Neural progenitor cell (in vitro differentiated cells): ENCODE measurements at places on chromosomes 12 and 14. TPM values are rescaled to one million over a fixed set of nuclear protein-coding genes. Genes with fewer than 3 reads are reported as not detected.

DNA sequence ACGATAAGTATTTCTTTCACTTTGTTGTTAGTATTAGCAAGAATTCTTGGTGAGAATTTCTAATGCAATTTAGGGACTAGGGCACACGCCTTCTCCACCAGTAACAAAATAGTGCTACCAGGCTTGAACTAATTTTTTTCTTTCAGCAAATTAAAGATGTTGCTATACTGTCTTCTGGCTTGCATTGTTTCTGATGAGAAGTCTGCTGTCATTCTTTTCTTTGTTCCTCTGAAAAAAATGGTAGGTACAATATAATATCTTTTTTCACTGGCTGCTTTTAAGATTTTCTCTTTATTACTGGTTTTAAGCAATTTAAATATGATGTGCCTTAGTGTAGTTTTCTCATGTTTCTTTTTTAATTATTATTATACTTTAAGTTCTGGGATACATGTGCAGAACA, 171.2 kb downstream of the PCNX1 start:
- peaks cover 42% of the 10 kb centered on the region for H3K36me3 ChIP-seq
- H3K27me3 ChIP-seq, result no peaks in the 10 kb centered on the region
- DNase-seq, result no peak
- H3K4me1 ChIP-seq, result no peaks in the 10 kb centered on the region
- no peak overlapping the region for H3K27ac ChIP-seq
- H3K4me3 ChIP-seq, result no peak overlapping the region

- H3K27me3 ChIP-seq, result peaks cover 28% of the 10 kb centered on the region
- no peak overlapping the region for H3K4me3 ChIP-seq
- DNase-seq, result no peak
These were observed 3.7 kb upstream of the PAPLN start for GRCh38 chr14:73233564-73233963.

DNA sequence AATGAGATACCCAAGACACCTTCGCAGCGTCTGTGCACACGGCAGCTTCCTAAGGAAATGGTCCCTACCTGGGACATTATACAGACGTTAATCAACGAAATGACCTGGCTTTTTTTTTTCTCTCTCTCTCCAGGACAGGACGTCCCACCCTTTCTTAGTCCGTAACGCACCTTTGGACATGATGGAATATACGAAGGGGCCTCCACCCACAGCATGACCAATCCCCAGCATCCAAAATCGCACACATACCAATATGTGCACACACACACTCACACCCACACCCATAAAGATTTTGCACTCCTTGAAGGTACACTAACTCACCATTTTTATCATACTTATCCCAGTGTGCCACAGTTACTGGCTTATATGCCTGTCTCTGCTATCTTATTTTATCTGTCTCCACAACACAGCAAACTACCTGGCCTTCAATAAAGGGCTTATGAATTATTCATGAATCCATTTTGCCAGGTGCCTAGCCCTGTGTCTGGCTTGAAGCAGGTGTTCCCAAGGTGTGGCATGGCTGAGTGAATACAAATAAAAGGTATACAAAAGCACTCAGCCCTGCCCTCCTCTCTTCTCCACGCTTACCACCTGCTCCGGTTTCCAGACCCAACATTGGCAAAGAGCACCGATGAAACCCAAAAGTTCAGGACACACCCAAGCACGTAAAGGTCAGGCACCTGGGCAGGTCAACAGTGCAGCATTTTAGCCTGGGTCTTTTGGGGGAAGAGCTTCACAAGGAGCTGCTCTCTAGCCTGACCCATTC, 2.2 kb downstream of the SCNN1A start:
- no peak overlapping the region for H3K27ac ChIP-seq
- H3K4me3 ChIP-seq, result no peak overlapping the region
- H3K36me3 ChIP-seq, result no peaks in the 10 kb centered on the region

- peaks cover 29% of the 10 kb centered on the region for H3K4me1 ChIP-seq
- no peak for DNase-seq
- no peak overlapping the region for H3K27ac ChIP-seq
- no peaks in the 10 kb centered on the region for H3K27me3 ChIP-seq
These were observed 60.3 kb upstream of the DLK1 start for GRCh38 chr14:100666403-100666802.

- DNase-seq, result no peak
- no peak overlapping the region for H3K4me3 ChIP-seq
- H3K4me1 ChIP-seq, result no peaks in the 10 kb centered on the region
- no peak overlapping the region for H3K27ac ChIP-seq
- H3K36me3 ChIP-seq, result no peaks in the 10 kb centered on the region
- H3K27me3 ChIP-seq, result no peaks in the 10 kb centered on the region
These were observed 113.9 kb upstream of the DYRK2 start for GRCh38 chr12:67534681-67535080.

- H3K4me3 ChIP-seq, result no peak overlapping the region
- H3K36me3 ChIP-seq, result peaks cover under 1% of the 10 kb centered on the region
These were observed 41.1 kb downstream of the GPR19 start for GRCh38 chr12:12654691-12655460.

DNA sequence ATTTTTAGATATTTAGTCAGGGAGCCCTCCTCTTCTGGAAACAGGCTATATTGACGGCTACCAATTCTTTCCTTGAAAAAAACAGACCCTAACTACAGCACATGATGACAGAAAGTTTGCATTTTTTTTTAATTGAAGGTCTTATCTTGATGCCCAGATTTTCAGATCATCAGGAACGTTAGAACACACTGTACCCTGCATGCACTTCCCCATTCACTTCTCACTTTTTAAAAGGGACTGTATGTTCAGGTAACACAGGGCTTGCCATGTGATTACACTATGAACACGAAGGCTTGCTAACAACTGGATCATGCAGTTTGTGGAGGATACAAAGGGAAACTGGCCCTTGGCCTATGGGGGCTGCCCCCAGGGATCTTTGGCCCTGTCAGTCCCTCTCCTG, 92.6 kb downstream of the RPS29 start:
- no peaks in the 10 kb centered on the region for H3K27me3 ChIP-seq
- no peak for DNase-seq
- H3K4me1 ChIP-seq, result peaks cover 7% of the 10 kb centered on the region
- no peak overlapping the region for H3K4me3 ChIP-seq

DNA sequence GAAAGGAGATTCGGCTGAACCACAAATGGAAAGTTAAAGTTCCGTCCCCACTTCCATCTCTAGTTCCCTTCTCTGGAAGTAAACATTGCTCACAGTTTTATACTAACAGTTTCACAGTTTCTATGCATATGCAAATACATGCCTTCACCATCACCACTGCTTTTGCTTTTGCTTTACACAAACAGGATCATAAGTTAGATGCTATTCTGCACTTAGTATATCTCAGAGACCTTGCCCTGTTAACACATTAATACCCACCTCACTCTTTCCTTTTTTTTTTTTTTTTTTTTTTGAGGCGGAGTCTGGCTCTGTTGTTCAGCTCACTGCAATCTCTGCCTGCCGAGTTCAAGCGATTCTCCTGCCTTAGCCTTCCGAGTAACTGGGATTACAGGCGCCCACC, 890 bp downstream of the TEP1 start:
- H3K4me3 ChIP-seq, result peak overlapping the region; percentile 79
- no peaks in the 10 kb centered on the region for H3K27me3 ChIP-seq
- no peak for DNase-seq
- H3K27ac ChIP-seq, result no peak overlapping the region
- peaks cover 3% of the 10 kb centered on the region for H3K4me1 ChIP-seq

DNA sequence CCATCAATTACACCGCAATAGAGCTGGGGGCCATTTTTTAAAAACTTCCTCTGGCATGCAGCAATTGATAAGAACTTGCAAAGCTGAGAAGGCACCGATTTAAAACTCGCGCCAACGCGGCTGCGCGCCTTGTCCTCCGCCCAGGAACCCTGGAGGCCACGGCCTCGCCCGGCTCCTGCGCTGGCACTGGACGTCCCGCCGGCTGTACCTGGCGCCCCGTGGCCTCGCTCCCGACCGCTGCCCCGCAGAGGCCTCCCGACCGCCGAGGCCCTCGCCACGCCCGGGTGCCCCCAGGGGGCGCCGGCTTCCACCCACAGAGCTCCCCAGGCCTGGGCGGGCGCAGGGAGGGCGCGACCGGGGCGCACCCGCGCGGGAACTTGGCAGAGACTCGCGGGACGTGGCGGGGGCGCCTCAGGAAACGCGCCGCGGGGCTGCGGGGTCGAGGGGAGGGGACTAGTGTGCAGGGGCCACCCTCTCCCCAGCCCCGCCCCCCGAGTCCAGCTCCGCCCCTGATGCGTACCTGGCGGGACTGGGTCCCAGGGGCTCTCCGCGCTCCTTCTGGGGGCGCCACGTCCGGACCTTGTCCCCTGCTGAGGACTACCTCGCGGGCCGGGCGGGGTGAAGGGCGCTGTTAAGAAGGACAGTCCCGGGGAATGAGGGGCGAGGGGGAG, 65.7 kb downstream of the TNFAIP2 start:
- peaks cover 46% of the 10 kb centered on the region for H3K27me3 ChIP-seq
- peaks cover 14% of the 10 kb centered on the region for H3K4me1 ChIP-seq
- DNase-seq, result peak; percentile 36

DNA sequence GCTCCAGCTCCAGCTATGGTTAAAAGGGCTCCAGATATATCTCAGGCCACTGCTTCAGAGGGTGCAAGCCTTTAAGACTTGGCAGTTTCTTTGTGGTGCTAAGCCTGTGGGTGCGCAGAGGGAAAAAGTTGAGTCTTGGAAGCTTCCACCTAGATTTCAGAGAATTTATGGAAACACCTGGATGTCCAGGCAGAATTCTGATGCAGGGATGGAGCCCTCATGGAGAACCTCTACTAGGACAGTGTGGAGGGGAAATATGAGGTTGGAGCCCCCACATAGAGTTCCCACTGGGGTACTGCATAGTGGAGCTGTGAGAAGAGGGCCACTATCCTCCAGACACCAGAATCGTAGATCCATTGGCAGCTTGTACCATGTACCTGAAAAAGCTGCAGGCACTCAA, 69.9 kb downstream of the SDR9C7 start:
- no peaks in the 10 kb centered on the region for H3K4me1 ChIP-seq
- no peak overlapping the region for H3K4me3 ChIP-seq
- no peak for DNase-seq
- H3K27me3 ChIP-seq, result no peaks in the 10 kb centered on the region
- no peak overlapping the region for H3K27ac ChIP-seq

GRCh38 chr12:125540580-125541204, 475.5 kb downstream of the AACS start:
- no peaks in the 10 kb centered on the region for H3K36me3 ChIP-seq
- H3K27me3 ChIP-seq, result no peaks in the 10 kb centered on the region
- H3K27ac ChIP-seq, result no peak overlapping the region
- no peak for DNase-seq
- H3K4me3 ChIP-seq, result no peak overlapping the region

DNA sequence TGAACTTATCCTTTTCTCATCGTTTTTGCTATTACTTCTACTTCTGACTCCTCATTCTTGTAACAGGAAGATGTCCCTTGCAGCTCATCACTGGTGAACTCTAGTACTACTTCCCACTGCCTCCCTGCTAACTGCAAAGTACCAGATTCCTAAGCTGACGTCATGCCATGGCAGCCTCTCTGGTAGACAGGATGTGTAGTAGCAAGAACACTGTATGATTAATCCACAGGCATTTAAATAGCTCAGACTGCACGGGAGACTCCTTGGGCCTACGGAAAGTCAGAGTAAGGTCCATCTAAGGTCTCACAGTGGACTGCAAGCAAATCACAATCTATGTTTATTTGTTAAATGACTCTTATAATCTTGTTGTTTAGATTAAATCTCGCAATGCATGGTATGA, 43.5 kb downstream of the DNAI7 start:
- peak; percentile 4 for DNase-seq
- H3K27me3 ChIP-seq, result no peaks in the 10 kb centered on the region
- H3K27ac ChIP-seq, result no peak overlapping the region
- no peaks in the 10 kb centered on the region for H3K36me3 ChIP-seq
- no peak overlapping the region for H3K4me3 ChIP-seq

DNA sequence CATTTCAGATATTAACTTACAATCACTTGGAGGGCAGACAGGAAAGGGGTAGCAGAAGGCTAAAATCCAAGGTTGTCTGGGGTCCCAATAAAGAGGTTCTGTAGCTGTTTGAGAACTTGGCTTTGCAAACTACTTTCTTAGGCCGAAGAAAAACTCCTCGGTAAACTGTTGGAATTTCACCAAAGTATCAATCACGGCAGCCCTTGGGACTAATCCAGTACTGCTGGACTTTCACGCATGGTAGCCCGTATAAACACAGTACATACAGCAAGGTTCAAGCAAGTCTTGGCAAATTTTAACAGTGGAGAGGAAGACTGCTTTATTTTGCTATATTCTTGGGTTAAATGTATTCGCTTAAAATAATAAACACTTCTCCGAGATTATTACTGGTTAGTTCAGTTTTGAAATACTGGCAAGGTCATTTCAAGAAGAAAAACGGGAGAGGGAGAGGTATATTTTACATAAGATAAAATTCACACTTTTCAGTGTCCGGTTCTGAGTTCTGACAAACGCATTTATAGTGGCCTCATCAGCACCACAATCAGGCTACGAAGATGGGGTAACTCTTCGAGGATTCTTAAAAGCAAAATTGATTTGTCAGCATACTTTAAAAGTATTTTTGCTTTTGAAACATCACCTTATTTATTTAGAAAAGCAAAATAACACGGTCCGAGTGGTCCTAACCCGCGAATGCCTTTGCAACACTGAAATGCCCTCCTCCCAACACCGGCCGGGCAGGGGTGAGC, 1.3 kb downstream of the SETD3 start:
- peak; percentile 15 for DNase-seq
- H3K4me1 ChIP-seq, result peaks cover 16% of the 10 kb centered on the region
- no peaks in the 10 kb centered on the region for H3K36me3 ChIP-seq
- peak overlapping the region; percentile 96 for H3K4me3 ChIP-seq
- peak overlapping the region; percentile 83 for H3K27ac ChIP-seq

DNA sequence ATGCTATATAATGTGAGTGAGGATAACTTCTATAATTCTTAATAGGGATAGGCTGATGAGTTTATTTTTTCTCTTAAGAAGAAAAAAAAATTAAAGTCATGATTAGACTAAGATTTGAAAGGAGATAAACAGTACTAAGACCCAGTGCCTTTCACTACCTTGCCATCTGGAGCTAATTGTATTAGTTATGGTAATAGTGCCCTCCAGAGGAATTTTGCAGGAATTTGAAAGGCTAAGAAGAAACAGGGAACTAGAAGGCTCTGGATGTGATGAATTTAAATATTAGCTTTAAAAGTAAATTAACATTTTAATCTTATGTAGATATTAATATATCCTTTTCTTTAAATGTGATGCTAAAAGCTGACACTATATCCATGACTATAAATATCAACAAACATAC, 36.6 kb upstream of the PIK3C2G start:
- H3K4me3 ChIP-seq, result no peak overlapping the region
- H3K4me1 ChIP-seq, result no peaks in the 10 kb centered on the region
- no peaks in the 10 kb centered on the region for H3K36me3 ChIP-seq
- H3K27me3 ChIP-seq, result no peaks in the 10 kb centered on the region

The RPL10L gene
- not detected in 2 replicates for total RNA-seq

The CD163 gene
- total RNA-seq, result not detected in 2 replicates

The ZFHX2 gene
- total RNA-seq, result 0.90 and 2.2 TPM in 2 replicates

The MMP19 gene
- total RNA-seq, result 0.13 and 0.28 TPM in 2 replicates

The FAR2 gene
- total RNA-seq, result 13.3 and 19.5 TPM in 2 replicates

The DEGS2 gene
- 0.25 TPM in 1 of 2 replicates, not detected in the other for total RNA-seq

The PKP2 gene
- total RNA-seq, result 10.6 and 11.1 TPM in 2 replicates

The NTF3 gene
- total RNA-seq, result 6.7 and 11.0 TPM in 2 replicates

The SLC6A15 gene
- total RNA-seq, result 15.1 and 25.4 TPM in 2 replicates

The SYNDIG1L gene
- total RNA-seq, result 0.40 TPM in 1 of 2 replicates, not detected in the other

The APOF gene
- not detected in 2 replicates for total RNA-seq

The INSM2 gene
- not detected in 2 replicates for total RNA-seq

The PZP gene
- not detected in 2 replicates for total RNA-seq
